ENCODE measurements at places on chromosomes 7 and 10.
A peak's percentile ranks its signal among the peaks of the same experiment; 100 is the strongest.

- DNase-seq: no peak
Measured at GRCh38 chr10:102585026-102585425, 59.3 kb upstream of the TRIM8 start.

- DNase-seq: no peak
Measured at GRCh38 chr7:20352573-20353306, 22.0 kb downstream of the ITGB8 start.

DNA sequence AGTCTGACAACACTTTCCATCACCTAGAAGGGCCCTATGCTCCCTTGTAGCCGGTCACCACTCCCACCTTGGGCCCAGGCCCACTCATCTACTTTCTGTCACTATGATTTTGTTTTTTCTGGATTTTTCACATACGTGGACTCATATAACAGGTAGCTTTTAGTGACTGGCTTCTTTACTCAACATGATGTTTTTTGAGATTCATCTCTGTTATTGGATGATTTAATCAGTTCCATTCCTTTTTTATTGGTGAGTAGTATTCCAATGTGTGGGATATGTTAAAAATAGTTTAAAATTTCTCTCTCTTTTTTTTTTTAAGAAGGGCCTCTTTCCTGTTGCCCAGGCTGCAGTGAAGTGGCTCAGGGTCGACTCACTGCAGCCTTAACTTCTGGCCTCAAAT is 9.3 kb downstream of the PALD1 start:
- DNase-seq: no peak

GRCh38 chr10:17037910-17038309 is 91.7 kb downstream of the CUBN start:
- no peak for DNase-seq

- DNase-seq: no peak
Measured at GRCh38 chr7:106740806-106741205, 79.8 kb upstream of the CCDC71L start.

GRCh38 chr10:95229724-95230627 is 35.9 kb downstream of the ACSM6 start:
- DNase-seq: peak; percentile 95

DNA sequence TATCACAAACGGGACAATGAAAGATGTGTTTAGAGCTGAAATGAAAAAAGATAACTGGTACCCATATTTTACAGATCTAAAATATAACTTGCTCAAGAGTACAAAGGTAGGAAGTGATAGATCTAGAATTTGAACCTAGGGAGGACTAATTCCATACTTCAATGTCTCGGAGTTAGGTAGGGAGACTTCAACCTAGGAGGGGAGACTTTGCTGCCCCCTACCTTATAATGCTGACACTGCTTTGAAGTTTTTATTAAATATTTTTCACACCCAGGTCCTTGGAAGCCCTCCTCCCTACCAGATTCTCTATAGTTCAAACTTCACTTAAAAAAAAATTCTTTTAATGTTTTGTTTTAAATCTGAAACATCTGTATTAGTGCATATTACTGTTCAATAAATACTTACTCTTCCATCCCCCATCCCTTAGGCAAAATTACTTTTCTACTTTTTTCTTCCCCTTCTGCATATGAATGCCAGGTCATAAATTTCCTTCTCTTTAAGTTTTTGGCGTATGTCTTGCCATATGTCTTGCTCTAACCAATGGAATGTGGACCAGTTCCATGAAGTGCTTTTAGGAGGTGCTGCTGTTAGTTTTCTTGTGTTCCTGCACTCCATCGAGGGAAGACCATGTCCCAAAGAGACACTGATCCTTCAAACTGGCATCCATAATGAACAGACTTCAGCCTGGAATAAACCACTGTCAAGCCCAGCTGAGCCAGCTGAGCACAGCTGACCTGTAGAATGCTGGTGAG is 57.8 kb downstream of the MICU1 start:
- DNase-seq: peak; percentile 20

GRCh38 chr7:91915401-91916050 is 25.1 kb upstream of the AKAP9 start:
- no peak for DNase-seq

DNA sequence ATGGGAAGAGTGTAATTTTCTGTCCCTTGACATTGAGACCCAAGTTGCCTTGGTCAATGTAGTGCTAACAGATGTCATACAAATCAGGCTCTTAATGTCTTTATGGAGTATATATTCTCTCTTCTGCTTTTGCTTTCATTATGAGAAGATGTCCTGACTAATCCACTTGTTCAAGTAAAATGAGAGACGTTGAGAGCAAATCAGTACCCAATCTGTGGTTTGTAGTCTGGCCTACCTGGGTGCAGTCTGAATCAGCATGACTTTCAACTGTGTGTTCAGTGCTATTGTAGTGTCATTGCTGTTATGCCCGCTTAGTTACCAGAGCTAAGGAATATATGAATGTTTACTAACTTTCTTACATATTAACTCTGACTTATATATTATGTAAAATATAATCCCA is 612.4 kb downstream of the ANKRD7 start:
- no peak for DNase-seq

DNA sequence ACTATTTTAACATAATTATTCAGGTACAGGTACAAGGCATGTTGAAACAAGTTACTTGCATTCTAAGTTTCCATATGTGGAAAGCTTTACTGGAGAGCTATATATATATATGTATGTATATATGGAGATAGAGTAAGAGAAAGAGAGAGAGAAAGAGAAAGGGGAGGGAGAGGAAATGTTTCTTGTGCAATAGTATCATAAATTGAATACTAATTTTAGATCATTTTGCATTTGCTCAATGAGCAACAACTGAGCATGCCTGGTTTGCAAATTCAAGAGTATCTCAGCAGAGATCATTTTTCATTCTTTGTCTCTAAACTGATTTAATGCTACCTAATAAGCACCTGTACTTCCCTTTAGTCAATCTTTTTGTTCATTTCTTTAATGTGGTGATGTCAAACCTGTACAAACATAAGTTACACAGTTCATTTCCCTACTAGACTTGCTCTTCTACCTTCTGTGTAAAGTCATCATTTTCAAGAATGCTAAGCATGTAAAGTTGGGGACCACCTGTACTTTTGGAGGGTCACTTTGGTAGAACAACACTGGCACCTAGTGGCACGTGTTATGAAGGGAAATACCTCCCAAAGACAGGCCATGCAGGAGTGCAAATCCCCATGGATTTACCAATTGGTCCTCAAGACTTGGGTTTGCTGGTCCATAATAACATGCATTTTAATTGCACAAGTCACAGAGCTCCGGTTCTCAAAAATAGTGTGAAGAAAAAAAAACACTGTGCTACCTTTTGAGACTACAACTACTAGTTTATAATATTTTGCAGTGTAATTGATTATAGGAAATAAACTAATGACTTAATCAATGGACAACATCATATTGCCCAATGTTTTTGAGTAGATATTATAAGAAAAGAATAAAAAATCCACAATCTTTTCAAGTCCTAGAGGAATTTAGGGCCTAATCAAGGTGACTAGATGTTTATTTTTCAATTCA is 431.2 kb upstream of the IGFBP3 start:
- peak; percentile 59 for DNase-seq

GRCh38 chr10:1364151-1364910 is 308.1 kb downstream of the WDR37 start:
- no peak for DNase-seq

GRCh38 chr10:75827587-75828021 is 396.2 kb downstream of the LRMDA start:
- peak; percentile 52 for DNase-seq

DNA sequence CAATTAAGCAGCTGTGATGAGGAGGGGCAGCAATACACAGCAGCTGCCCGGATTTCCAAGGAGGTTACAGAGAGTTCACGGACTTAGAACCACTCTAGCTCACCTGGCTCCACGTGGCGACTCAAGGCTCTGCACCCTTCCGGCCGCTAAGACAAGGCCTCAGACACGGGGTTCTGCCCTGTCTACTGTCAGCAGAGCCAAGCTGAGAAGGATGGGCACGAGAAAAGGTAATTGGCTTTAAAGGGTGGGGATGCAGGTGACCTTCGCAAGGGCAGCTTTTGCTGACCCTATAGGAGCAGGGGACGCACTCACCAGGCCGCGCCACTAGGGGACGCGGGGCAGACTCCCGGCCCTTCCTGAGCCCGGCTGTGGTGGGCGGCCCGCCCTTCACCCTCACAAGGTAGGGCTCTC is 152.4 kb downstream of the KIF20B start:
- no peak for DNase-seq

GRCh38 chr10:84097787-84098353 is 41.4 kb upstream of the GHITM start:
- no peak for DNase-seq

DNA sequence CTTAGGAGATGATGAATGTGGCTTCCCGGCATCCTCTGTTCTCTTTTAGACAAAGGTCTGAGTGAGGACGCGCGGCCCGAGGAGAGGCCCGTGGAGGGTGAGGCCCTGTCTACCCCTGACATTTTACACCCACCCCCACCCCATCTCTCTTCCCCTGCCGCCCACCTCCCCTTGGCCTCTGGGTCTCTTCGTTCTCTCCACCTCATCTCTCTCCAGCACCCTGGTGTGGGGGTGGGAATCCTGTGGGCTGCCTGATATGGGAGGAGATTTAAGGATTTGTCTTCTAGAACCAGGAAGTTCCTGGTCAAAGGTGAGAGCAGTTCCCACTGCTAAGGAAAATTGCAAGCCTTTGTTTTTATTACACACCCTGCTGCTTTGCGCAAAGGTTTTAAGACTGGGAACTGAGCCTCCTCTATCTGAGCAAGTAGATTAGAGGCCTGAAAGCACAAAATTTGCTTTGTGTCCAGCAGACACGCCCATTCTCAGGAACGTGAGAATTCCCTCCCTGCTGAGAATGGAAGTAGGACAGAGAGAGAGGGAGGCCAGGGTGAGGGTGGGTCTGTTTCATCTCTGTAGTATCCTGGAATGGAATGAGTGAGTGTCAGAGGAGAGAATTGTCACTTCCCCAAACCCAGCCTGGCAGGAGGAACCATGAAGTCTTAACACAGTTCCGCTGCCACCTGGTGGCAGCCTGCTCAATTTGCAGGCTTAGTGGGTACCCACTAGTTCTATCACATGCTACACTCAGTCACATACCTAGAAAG is 91.2 kb downstream of the GTF2IRD1 start:
- DNase-seq: peak; percentile 10

DNA sequence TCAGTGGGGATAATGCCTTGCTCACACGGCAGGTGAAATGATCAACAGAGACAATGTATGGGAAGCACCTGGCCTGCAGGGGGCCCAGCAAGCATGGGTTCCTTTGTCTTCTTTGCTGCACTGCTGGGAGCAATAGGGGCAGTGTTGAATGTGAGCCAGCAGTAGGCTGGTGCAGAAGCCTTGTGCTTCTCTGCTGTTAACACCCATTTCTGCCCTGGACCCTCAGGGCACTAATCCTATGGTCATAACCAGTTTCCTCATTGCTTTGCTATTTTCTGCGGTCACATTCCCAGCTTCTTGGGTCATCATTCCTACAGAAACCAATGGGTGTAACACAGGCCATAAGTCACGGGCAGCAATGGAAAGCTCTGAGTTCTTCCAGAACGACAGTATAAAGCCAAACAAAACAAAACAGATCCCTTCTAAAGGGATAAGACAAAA is 10.9 kb upstream of the LGI1 start:
- DNase-seq: peak; percentile 72

GRCh38 chr10:86100581-86101061 is 266.0 kb downstream of the GRID1 start:
- no peak for DNase-seq

DNA sequence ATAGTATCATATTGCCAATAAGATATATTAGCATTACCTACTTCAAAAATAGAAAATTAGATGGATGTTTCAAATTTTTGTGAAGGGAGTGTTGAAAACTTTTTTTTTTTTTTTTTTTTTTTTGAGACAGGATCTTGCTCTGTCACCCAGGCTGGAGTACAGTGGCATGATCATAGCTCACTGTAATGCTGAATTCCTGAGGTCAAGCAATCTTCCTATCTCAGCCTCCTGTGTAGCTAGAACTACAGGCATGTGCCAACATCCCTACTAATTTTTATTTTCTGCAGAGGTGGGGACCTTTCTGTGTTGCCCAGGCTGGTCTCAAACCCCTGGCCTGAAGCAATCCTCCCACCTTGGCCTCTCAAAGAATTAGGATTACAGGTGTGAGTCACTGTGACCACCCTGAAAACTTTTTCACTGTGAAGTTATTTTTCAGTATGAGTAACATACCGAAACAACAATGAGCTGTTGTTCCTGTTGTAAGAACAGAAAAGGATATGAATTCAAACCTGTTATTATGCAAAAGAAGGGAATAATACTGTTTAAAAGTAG is 266.9 kb downstream of the NEBL start:
- DNase-seq: no peak

GRCh38 chr10:25036381-25036780 is 20.0 kb downstream of the THNSL1 start:
- no peak for DNase-seq

- DNase-seq: no peak
Measured at GRCh38 chr10:75720157-75720556, 288.7 kb downstream of the LRMDA start.

GRCh38 chr7:6530626-6531491 is 20.4 kb downstream of the GRID2IP start:
- no peak for DNase-seq

DNA sequence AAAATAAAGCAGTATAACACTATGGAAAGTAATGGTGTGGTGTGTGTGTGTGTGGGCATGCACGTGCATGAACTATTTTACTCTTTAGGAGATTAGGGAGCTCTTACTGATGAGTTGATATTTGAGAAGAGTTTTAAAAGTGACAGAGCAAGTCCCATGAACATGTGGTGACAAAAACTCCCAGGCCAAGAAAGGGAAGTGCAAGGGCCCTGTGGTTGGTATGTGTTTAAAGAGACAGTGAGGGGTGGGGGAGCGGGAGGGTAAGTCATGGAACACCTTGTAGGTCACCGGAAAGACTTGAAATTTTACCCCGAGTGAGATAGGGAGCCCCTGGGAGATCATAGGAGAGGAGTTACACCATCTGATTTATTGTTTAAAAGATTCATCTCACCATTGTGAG is 63.3 kb downstream of the AKR1B1 start:
- no peak for DNase-seq

GRCh38 chr7:150538259-150538658 is 23.6 kb downstream of the GIMAP7 start:
- DNase-seq: no peak

DNA sequence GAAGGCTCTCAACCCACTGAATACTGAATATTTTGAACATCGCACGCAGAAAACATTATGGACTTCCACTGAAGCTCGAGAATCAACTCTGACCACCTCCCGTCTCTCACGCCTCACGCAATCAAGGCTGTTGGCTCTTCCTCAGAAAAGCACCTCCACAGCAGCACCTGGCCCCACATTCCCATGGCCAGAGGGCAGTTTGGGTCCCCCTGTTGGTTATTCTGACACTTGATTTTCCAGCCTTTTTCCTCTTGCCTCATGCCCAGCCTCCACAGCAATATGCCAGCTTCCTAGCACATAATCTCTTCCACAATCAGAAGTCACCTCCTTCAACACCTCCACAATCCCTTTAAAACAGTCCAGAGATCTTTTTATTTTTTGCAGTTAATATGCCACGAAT is 55.9 kb downstream of the SVOPL start:
- no peak for DNase-seq

- no peak for DNase-seq
Measured at GRCh38 chr7:1369916-1370657, 89.2 kb downstream of the MICALL2 start.

GRCh38 chr7:131919920-131920709 is 363.7 kb upstream of the PODXL start:
- no peak for DNase-seq

GRCh38 chr10:47317251-47317650 is 5.0 kb upstream of the GDF2 start:
- no peak for DNase-seq

All from fibroblast of skin of left quadriceps (primary cell).